ENCODE measurements at places on chromosomes 1 and 21.

DNA sequence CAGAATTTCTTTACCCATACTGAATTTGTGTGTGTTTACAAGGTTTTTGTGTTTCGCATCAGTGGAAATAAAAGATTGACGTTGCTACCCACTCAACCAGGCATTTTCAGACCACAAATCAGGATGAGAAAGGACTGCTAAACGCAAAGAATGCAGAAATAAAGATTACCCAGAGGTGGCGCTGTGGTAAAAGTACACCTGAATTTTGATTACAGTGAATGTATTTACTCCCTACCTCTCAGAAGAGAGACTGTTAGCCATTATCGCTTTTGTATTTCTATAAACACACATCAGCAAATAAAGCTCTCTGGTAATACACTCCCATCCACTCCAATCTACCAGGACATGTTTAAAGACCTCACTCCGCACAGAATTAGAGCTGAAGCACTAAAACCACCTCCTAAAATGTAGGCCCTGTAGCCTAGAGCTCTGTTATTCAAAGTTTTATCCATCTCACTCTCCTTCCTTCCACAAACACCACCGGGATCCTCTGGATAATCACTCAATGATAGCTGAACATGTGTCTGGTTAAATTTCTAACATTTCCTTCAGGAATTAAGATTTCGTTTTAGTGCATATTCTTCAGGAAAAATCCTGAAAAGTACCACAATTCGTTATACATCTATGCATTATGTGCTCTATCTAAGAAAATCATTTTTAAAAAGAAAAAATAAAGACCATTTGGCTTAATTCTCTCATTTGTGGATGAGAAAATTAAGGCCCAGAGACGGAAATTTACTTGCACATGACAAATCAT, 2.5 kb upstream of the LMO4 start:
- no peak for DNase-seq

DNA sequence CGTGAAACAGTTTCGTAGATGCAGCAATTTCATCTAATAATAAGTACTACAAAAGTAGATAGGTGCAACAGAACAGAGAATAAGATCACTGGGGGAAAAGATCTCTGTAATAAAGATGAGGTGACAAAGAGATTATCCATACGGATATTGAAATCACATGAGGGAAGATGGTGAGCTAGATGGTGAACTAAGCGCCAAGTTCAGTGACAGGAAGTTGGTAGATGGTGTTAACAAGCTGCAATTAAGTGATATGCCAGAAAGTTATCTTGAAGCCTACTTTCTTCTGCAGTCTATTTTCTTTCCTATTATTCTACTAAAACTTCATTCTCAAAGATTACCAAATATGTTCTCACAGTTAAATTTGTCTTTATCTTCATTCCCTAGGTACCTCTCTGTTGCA, 7.1 kb downstream of the LRIF1 start:
- no peak for DNase-seq

GRCh38 chr1:152179566-152179965, 20.5 kb upstream of the RPTN start:
- DNase-seq = no peak

DNA sequence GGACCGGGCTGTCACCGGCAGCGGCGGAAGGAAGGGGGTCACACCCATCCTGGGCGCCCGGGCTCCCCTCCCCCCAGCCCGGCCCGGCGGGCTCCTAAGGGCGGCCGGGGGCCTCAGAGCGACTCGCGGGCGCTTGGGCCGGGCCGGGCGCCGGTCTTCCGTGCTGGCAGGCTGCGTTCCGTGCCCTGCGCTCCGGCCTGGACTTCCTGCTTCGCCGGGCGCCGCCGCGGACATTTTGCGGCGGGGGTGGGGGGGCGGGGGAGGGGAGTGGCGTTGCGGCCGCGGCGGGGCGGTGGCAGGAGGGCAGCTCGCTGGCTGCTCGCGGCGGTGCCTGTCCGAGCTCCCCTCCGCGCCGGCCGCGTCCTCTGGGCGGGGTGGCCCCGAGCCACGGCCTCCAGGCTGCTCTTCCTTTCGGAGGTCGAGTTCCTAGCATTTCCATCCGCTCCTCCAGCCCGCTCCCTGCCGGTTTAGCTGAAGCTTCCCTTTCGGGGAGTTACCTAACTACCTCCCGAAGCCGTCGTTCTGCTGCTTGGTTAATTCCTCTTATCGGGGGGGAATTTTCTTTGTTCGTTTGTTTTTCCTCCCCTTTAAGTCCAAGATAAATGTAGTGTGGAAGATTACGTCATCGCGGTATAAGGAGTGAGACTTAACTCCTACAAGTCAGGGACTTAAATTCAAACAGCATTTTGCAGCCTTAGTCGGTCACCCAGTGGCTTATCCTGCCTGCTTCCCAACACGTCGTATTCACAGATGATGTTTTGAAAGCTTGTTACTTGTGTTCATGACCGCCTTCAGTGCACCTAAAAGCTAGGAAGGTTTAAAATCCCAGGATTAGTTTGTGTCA, 730 bp downstream of the CDC42 start:
- DNase-seq = no peak

- no peak for DNase-seq
Measured at GRCh38 chr21:32021319-32021994, 148.6 kb downstream of the HUNK start.

- DNase-seq = no peak
Measured at GRCh38 chr1:230268371-230269170, 157.6 kb downstream of the PGBD5 start.

GRCh38 chr1:179302070-179302469, 8.5 kb downstream of the SOAT1 start:
- no peak for DNase-seq

GRCh38 chr1:101025283-101025656, 314 bp downstream of the DPH5 start:
- DNase-seq = no peak
